Fibroblast of upper back skin (primary cell): ENCODE measurements at places on chromosomes 3 and 15.

GRCh38 chr3:67044295-67044694 is 46.2 kb downstream of the KBTBD8 start:
- DNase-seq: peak; percentile 38

DNA sequence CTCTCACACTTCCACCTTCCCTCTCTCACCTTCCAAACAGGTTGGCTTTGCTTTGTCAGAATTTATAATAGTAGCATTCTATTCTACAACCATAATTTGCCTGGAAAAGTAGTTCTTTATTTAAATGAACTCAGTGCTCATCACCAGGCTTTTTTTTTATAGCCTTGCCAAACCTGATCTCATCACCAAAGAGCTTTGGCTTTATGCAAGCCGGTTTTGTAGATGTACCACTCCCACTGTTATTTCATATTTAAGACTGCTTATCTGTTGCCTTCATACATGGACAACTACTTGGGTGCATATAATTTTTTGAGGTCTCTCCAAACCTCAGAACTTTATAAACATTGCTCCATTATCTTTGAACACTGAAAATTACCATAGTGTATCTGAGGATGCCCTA is 246.1 kb upstream of the PPP2R3A start:
- no peak for DNase-seq

DNA sequence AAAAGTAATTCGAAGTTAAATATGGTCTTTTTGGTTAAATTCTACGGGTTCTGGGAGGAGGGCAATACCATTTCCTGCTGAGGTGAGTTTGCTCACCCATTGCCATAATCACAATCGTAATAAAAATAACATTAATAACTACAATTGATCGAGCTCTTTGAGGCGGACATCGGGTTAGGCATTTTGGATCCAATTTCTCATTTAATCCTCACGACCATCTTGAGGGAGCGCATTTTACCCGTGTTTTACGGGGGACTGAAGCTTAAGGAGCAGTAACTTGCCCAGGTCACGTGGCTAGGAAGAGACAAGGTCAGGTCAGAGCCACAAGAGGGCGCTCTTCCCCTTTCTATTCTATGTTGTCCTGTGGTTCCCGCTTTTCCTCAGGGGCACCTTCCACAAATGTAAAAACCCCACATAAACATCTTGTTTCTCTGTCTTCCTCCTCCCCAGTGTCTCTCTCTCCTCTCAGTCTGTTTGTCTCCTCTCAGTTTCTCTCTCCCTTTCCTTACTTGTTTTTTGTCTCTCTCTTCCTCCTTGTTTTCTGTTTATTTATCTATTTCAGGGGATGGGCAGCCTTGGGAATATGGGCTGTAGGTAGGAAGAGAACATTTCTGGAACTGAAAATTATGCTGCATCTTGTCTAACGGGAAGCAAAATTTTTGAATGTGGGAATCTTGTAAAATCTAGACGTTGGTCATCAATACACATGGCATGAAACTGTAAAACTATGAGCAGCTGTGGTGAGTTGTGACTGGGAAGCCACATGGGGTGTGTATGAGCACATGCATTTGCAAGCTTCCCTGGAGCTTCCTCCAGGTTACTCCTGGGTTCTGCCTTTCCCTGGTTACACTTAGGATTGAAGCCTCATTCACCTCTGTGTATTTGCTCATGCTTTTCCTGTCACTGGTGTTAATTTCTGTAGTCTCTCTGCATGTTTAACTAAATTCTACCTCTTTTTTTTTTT is 71.0 kb downstream of the SQOR start:
- DNase-seq: peak; percentile 79

- peak; percentile 49 for DNase-seq
These were observed 288.8 kb downstream of the ROBO2 start for GRCh38 chr3:77328690-77329089.

GRCh38 chr3:74897006-74897405 is 282.5 kb upstream of the CNTN3 start:
- peak; percentile 6 for DNase-seq

DNA sequence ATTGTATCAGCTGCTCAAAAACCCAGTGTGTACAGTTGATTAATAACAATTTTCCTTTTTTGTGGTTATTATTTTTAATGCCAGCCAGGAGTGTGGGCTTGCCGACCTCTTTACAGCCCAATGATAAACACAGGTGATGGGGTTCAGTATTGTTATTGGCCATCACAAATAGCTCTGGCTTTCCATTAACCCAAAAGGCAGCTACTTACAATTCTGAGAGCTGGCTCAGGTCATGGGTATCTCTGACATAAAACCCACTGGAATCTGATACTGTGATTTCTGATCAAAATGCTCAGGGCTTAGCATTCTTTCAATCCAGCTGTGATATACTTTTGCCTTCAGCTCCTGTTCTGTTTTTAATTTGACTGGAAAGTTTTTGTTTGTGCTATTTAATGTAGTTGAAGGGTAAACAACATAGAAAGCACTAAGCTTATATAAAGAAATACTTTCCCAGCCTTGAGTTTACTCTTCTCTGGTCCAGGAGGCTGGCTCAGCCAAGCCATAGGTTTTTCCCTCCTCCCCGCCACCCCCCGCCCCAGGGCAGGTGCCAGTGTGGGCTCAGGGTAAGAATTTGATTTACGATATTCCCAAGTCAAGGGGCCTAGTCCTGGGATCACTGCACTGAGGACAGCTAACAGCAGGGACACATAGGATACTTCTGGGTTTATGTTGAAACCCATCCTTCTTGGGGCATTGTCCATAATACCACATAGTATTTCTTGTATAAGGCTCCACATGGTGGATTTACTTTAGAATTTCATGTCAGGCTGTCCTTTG is 54.0 kb upstream of the MYZAP start:
- no peak for DNase-seq

DNA sequence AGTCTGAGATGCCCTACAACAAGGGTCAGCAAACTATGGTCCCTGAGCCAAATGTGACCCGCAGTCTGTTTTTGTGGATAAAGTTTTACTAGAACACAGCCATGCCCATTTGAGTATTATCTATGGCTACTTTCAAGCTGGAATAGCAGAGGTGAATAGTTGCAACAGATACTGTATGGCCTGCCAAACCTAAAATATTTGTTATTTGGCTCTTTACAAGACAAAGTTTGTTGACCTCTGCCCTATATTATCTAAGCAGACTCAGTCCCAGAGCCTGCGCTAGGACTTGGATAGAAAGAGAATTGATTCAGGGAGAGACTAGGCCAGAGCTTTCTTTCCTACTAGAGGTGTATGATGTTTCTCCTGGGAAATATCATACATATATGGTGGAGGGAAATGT is 81.7 kb upstream of the NMNAT3 start:
- no peak for DNase-seq

DNA sequence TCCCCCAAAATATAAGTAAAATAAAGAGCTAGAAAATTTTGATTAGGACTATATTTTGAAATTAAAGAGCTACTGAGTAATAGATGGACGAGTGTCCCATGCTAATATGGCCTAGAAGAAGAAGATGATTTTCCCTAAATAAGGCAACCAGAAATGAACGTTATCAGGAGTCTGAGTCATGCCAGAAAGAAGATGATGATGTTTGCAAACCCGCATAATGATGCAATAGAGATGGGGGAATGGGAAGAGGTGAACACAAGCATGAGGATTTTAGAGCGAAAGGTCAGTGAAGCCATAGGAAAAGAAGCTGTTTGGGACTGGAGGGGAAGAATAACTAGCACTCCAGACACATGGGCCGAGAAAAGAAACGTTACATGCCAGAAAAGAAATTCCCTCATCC is 71.7 kb downstream of the FGF12 start:
- DNase-seq: no peak

- DNase-seq: no peak
These were observed 36.2 kb downstream of the SLC6A11 start for GRCh38 chr3:10852066-10852808.

DNA sequence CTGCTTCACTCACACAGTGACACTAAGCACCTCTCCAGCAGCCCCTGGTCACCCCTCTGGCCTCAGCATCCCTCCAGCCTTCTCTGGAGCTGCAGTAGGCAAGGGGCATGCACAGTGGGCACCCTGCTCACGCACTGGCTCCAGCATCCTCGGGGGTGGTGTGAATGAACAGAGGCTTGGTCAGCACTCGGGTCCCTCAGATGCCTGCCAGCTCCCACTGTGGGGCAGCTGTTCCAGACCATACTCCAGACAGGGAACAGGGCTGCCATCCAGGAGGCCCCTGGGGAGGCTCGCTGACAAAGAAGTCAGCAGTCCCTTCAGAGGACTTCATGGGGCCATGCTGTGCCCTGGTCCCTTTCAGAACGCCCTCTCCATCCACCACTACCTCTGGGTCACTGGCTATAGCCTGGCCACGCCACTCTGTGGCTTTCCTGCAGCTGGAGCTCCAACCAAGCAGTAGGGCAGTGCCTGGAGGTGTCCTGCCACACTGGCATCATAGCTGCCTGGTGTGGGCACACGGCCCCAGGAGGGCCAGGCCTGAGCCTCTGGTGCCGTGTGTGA is 26.3 kb downstream of the ALS2CL start:
- no peak for DNase-seq

GRCh38 chr15:74525945-74526344 is 15.1 kb upstream of the ARID3B start:
- DNase-seq: peak; percentile 65

DNA sequence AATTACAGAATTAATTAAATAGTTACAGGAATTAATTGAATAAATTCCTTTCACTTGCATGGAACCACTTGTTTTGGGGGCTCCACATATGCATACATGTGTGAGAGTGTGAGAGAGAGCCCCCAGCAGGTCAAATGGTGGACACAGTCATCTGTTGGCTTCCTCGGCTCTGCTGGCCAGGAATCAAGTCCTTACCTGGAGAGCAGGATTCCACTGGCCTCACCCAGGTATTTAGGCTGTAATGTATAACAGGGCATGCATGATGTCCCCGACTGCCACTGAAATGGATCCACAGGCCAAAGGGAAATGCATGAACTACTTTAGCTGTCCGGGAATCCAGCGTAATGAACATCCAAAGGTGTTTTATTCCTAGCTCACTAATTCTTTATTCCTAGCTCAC is 139.7 kb upstream of the SMAD3 start:
- DNase-seq: no peak

- peak; percentile 27 for DNase-seq
These were observed 136.9 kb upstream of the PFN2 start for GRCh38 chr3:150107429-150108175.

GRCh38 chr3:46888705-46889104 is 11.2 kb downstream of the PTH1R start:
- DNase-seq: no peak

DNA sequence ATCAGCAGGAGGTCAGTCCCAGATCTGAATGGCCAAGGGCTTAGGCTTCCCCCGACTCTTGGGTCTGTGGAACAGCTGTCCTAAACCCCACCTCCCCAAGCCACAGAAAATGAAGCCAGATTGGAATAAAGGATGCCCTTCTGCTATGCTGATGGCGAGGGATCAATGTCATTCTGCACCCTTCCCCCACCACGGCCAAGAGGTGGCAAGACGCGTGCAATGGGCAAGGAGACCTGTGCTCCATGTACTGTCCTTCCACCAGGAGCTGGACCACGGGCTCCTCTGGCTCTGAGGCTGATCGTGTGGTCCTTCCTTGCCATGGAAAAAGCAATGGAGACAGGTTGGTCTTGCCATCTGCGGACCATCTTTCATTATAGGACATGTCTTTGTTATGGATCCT is 32.6 kb upstream of the TBC1D21 start:
- DNase-seq: no peak

DNA sequence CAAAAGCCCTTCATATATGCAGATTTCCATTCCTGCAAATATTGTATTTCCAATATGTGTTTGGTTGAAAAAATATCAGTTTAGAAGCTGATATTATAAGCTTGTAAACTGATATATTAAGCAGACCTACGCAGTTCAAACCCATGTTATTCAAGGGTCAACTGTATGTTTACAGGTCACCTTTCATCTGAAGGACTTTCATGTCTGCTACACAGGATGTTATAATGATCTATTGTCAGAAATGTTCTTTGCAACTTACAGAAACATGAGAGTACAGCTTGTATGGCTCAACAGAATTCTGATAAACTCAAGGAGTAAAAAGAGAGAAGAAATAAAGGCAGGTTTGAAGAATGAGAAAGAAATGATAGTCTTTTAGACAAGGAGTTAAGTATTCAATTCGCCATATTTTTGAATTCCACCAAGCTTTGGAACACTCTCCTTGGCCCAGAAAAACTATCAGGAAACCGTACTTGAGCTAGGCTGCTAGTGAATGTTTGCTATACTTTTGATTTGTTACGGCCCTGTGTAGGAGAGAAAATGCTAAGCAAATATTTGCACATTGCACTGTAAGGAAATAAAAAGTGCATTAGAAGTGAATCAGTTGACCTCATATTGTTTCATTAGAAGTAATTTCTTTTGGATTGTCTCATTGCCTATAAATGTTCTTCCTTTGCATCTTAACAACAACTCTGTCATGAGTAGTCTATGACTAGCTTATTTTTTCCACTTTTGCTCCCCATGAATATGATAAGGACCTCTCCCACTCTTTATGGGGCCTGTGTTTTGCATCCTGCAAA is 81.2 kb downstream of the NEK11 start:
- DNase-seq: peak; percentile 23

- no peak for DNase-seq
These were observed 195.4 kb downstream of the GOLGA6L6 start for GRCh38 chr15:20346082-20346805.

DNA sequence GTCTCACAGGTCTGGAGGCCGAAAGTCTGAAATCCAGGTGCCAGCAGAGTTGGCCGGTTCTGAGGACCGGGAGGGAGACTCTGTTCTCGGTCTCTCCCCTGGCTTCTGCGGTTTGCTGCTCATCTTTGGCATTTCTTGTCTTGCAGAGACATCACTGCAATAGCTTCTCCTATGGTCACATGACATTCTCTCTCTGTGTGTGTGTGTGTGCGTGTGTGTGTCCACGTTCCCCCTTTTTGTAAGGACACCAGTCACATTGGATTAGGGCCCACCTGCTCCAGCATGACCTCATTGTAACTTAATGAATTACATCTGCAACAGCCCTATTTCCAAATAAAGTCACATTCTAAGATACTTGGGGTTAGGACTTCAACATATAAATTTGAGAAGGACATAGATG is 12.4 kb upstream of the ATP10A start:
- peak; percentile 42 for DNase-seq

GRCh38 chr15:25770618-25771337 is 92.3 kb downstream of the ATP10A start:
- DNase-seq: no peak

DNA sequence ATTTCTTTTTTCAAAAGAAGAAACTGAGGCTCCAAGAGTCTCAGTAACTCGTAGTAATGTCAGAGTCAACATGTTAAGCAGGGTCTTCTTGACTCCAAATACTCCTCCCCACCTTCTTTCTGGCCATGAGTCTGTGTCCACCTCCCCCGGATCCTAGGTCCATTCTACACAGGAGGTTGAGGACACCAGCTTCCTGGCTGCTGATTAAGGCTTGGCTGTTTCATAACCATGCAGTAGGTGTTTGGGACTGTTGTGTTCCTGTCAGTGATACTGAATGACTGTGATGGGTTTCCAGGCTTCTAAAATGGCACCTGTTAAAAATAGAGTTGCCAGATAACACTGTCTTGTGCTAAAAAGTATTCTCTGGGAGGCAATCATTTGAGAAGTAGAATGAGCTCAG is 130.8 kb upstream of the IL12A start:
- no peak for DNase-seq
